ENCODE measurements at places on chromosomes 3 and 15. TPM values are rescaled to one million over a fixed set of nuclear protein-coding genes. Genes with fewer than 3 reads are reported as not detected.

GRCh38 chr15:25832158-25832557, 31.0 kb downstream of the ATP10A start:
- no peak overlapping the region for H3K27ac ChIP-seq
- no peak overlapping the region for H3K4me3 ChIP-seq
- H3K36me3 ChIP-seq, result no peaks in the 10 kb centered on the region
- DNase-seq, result no peak
- no peaks in the 10 kb centered on the region for H3K27me3 ChIP-seq
- no peaks in the 10 kb centered on the region for H3K4me1 ChIP-seq

GRCh38 chr3:185207931-185208746, 45.7 kb downstream of the EHHADH start:
- H3K4me3 ChIP-seq, result no peak overlapping the region
- no peaks in the 10 kb centered on the region for H3K4me1 ChIP-seq
- no peaks in the 10 kb centered on the region for H3K36me3 ChIP-seq
- no peak for DNase-seq
- no peak overlapping the region for H3K27ac ChIP-seq

DNA sequence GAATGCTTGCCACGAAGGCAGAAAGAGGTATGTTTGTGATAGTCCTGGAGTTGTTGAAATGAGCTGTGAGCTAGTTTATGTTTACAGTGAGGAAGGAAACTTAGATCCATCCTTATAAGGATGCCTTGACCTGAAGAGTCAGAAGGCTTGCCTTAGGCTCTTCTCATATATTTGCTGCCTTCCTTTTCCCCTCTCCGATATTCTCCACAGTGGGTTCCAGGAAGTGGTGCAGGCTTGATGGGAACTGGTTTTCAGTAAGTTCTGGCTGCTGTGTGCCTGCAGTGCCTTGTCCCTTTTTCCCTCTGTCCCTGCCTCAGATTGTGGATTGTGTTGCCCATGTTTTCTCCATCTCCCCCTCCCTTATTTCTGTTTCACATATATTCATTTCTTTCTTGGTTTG, 287.3 kb upstream of the UBE2E1 start:
- no peak overlapping the region for H3K27ac ChIP-seq
- no peaks in the 10 kb centered on the region for H3K4me1 ChIP-seq
- no peaks in the 10 kb centered on the region for H3K27me3 ChIP-seq
- H3K4me3 ChIP-seq, result no peak overlapping the region
- DNase-seq, result no peak
- no peaks in the 10 kb centered on the region for H3K36me3 ChIP-seq

DNA sequence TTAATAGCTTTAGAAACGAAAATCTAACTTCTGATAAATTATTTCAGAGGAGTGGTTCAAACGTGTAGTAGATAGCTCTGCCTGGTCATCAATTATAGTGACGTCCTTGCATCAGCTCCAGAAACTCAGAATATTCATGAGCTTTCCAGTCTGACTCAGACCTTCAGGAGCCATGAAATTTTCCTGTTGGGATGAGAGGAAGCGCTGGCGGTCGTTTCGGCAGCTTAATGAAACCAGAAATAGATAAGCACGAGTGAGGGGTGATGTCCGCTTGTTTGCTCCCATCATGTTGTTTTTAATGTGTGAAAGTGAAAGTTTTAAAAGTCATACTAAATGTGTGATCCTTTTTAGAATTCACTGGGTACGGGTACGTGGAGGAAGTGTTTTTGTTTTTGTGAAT, 141.1 kb downstream of the PGPEP1L start:
- DNase-seq, result no peak
- H3K27ac ChIP-seq, result peak overlapping the region; percentile 60
- H3K4me3 ChIP-seq, result peak overlapping the region; percentile 31
- no peaks in the 10 kb centered on the region for H3K36me3 ChIP-seq
- H3K4me1 ChIP-seq, result no peaks in the 10 kb centered on the region

GRCh38 chr3:189340680-189341460, 169.1 kb downstream of the TPRG1 start:
- no peaks in the 10 kb centered on the region for H3K4me1 ChIP-seq
- no peak for DNase-seq
- no peaks in the 10 kb centered on the region for H3K36me3 ChIP-seq
- no peak overlapping the region for H3K4me3 ChIP-seq
- no peaks in the 10 kb centered on the region for H3K27me3 ChIP-seq

- DNase-seq, result no peak
- H3K4me1 ChIP-seq, result no peaks in the 10 kb centered on the region
- no peak overlapping the region for H3K4me3 ChIP-seq
- H3K36me3 ChIP-seq, result no peaks in the 10 kb centered on the region
- no peak overlapping the region for H3K27ac ChIP-seq
- H3K27me3 ChIP-seq, result no peaks in the 10 kb centered on the region
Measured at GRCh38 chr3:123351501-123351900, 97.4 kb downstream of the ADCY5 start.

GRCh38 chr15:47609693-47610092, 107.6 kb upstream of the SEMA6D start:
- no peak overlapping the region for H3K27ac ChIP-seq
- H3K4me3 ChIP-seq, result no peak overlapping the region
- no peaks in the 10 kb centered on the region for H3K27me3 ChIP-seq
- DNase-seq, result no peak
- no peaks in the 10 kb centered on the region for H3K4me1 ChIP-seq

- H3K27me3 ChIP-seq, result no peaks in the 10 kb centered on the region
- H3K27ac ChIP-seq, result no peak overlapping the region
- no peaks in the 10 kb centered on the region for H3K36me3 ChIP-seq
- no peak overlapping the region for H3K4me3 ChIP-seq
- no peak for DNase-seq
Measured at GRCh38 chr15:58631319-58631718, 118.2 kb downstream of the ADAM10 start.

GRCh38 chr3:14132120-14132519, 7.3 kb downstream of the TMEM43 start:
- H3K27me3 ChIP-seq, result no peaks in the 10 kb centered on the region
- H3K4me1 ChIP-seq, result no peaks in the 10 kb centered on the region
- peaks cover 42% of the 10 kb centered on the region for H3K36me3 ChIP-seq
- no peak for DNase-seq
- H3K27ac ChIP-seq, result no peak overlapping the region
- H3K4me3 ChIP-seq, result no peak overlapping the region

GRCh38 chr3:160449636-160450598, at the start of gene TRIM59:
Gene TRIM59 (minus strand): TSS chr3:160449786. CDS start chr3:160439183, 10,603 bp downstream.
- H3K36me3 ChIP-seq, result no peaks in the 10 kb centered on the region
- peak within 1 kb of the TSS; percentile 50 for H3K27ac ChIP-seq
- H3K4me3 ChIP-seq, result peak within 1 kb of the TSS; percentile 37
- no peaks in the 10 kb centered on the region for H3K4me1 ChIP-seq

GRCh38 chr15:63043335-63044076, 959 bp downstream of the TPM1 start:
- peak overlapping the region; percentile 51 for H3K4me3 ChIP-seq
- no peaks in the 10 kb centered on the region for H3K27me3 ChIP-seq
- H3K36me3 ChIP-seq, result no peaks in the 10 kb centered on the region
- H3K4me1 ChIP-seq, result peaks cover 5% of the 10 kb centered on the region
- peak overlapping the region; percentile 95 for H3K27ac ChIP-seq

Gene CGNL1
- total RNA-seq, result 65.6 TPM

Gene SLC9A9
- total RNA-seq, result 23.6 TPM

Gene LRRIQ4
- total RNA-seq, result not detected

Gene EOMES
- 0.46 TPM for total RNA-seq

Gene SCN11A
- 0.09 TPM for total RNA-seq

Gene GOLGA6A
- 4.4 TPM for total RNA-seq

Gene TRPC1
- total RNA-seq, result 8.1 TPM

Gene LYZL4
- not detected for total RNA-seq
